ENCODE measurements at places on chromosomes 1 and 21.

DNA sequence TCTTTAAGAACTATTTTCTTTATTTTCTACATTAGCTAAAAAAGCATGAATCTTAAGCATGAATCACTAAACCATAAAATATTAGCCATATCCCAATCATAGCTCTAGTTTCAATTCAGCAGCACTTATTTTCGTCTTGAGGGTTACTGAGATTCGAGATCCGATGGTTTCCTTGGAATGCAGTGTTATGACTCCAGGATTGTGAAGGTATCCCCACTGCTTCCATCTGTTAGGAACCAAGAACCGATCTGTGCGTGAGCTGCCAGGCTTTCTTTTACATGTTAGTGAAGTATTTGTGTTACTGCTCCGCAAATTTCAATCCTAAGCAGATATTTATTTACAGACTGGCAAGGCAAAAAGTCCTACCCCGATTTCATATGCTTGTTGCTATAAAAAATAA lies 18.8 kb downstream of the TNFRSF9 start:
- no peak for DNase-seq

DNA sequence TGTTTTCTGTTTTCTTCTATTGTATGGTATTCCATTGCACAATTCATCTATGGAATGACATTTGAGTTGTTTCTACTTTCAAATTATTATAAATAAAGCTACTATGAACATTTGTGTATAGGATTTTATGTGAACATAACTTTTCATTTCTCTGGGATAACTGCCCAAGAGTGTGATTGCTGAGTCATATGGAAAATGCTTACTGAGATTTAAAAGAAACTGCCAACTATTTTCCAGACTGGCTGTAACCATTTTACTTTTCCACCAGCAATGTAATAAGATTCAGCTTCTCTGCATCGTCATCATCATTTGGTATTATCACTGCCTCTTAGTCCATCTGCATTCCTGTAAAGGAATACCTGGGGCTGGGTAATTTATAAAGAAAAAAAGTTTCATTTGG lies 779.6 kb upstream of the PRMT6 start:
- DNase-seq: no peak

GRCh38 chr1:160743266-160743665 lies 4.2 kb downstream of the SLAMF7 start:
- no peak for DNase-seq

- DNase-seq: no peak
Measured at GRCh38 chr1:12383786-12384185, 154.0 kb downstream of the VPS13D start.

DNA sequence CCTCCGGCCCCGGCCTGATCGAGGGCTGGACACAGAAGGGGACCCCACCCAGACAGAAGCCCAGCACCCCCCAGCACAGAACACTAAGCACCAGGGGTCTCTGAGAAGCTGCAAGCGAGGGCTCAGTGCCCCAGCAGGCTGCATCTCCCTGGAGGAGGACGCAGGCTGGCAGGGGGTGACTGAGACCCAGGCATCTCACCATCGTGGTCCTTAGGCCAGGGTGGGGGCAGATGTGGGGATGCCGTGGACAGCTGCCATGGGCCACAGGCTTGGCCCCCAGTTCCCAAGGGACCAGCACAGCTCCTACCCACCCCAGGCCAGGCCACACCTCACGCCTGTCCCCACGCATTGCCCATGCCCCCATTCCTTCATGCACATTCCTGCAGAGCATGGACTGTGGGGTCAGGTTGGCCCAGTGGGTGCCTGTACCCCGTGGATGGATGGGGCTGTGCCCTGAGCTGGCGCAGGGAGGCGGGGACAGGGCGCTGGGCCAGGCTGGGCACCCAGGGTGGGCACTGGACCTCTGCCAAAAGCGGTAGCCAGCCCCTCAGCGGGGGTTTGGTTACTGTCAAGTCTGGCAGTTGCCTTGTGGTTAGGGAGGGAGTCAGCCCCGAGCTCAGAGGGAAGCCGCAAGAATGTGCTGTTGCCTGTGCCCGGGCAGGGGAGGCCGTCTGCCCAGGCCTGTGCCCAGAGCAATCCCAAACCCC lies 61.5 kb downstream of the ARHGEF16 start:
- no peak for DNase-seq

GRCh38 chr1:116356673-116357072 lies 16.4 kb upstream of the ATP1A1 start:
- DNase-seq: no peak

DNA sequence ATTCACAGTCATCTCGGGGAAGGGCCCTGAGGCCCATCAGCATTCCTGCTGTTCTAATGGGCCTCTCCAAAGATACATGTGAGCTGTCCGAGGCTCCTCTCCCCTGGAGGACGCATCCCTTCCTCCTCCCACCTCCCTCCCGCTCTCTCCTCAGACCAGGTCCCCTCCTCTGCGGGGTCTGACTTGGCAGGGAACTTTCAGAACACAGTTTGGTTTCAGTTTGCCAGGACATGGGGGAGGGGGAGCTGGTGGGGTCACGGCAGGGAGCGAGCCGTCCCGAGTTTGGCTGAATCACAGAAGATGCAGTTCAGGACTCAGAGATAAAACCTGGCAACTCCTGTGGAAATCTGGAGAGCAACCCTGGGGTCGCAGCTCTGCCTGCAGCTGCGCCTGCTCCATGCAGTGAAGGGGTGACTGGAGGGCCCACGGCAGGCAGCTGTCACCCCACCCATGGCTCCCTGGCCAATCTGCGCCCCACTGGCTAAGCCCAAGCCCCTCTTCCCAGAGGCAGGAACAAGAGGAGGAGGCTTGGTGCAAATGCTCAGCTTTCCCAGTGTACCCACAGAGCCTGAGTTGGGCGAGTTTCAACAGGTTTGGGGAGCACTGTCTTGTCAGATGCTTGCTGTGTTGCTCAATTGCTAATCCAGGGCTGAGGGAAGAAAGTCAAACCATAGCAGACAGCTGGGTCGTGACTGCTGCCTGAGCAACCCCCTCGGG lies 5.7 kb downstream of the WNT4 start:
- DNase-seq: no peak

DNA sequence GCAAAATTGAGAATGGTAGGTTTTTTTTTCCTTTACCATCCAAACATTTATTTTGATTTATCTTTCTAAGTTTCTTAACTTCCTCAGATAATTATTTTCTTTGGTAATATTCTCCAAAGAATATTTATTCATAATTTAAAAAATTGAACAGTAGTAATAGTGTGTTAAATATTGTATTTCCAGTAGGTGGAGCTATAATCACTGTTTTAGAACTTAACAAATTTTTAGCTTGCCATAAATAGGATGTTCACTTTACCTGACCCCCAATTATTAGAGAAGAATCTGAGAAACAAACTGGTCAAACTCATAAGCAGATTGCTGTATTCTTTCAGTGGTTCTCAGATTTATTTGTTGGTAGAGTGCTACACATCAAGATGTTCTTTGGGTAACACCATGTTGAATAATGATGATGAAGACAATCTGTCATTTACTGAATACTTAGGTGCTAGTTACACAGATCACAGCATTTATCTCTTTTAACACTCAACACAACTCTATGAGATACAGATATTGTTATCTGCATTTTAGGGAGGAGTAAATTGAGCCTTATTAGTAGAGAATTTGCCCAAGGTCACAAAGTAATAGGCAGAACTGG lies 82.4 kb upstream of the GPR88 start:
- no peak for DNase-seq

- DNase-seq: no peak
Measured at GRCh38 chr21:26167593-26167992, 3.0 kb downstream of the APP start.

GRCh38 chr1:177392336-177392735 lies 221.6 kb downstream of the BRINP2 start:
- DNase-seq: no peak

- no peak for DNase-seq
Measured at GRCh38 chr1:87968197-87968955, 639.7 kb downstream of the LMO4 start.

- DNase-seq: no peak
Measured at GRCh38 chr1:156822680-156823079, 6.0 kb upstream of the SH2D2A start.

DNA sequence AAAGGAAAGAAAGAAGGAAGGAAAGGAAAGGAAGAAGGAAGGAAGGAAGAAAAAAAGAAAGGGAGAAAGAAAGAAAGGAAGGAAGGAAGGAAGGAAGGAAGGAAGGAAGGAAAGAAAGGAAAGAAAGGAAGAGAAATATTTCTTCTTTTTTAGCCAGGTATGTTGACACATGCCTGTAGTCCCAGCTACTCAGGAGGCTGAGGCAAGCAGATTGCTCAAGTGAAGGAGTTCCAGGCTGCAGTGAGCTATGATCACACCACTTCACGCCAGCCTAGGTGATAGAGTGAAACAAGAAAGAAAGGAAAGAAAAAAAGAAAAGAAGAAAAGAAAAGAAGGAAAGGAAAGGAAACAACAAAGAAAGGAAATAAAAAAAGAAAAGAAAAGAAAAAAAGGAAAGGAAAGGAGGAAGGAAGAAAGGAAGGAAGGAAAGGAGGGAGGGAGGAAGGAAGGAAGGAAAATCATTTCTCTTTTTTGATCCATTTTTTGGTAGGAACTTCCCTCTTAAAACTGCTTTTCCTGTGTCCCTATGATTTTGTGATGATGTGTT lies 5.8 kb upstream of the ZMYM1 start:
- DNase-seq: no peak

DNA sequence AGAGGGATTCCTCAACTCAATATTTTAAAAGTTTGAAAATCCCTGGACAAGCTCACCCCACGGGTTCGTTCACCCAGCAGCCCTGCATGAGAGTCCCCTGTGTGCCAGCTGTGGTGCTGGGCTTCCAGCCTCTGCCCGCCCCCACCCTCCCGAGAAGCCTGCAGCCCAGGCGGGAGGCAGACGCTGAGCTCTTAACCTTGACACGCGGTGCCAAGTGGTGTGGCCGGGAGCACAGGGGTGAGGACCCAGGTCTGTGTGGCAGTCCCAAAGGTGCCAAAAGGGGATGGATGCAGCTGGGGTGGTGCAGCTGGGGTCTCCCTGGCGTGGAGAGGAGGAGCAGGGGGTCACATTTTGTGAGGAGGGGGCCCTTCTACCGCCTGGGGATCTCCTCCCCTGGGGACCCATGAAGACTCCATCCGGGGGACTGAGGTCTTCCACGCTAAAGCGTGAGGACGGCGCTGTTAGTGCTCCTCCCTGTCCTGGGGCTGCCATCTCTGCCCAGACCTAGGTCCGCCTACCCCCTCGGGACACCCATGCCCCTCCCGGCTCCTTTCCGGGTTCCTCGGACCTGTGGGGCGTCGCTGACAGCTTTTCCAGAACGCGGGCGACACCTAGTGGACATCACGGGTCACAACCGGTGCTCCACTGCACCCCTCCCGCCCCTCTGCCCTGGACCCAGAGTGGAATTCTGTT lies 12.9 kb downstream of the PLA2G2F start:
- peak; percentile 69 for DNase-seq

GRCh38 chr1:234928642-234929041 lies 200.0 kb downstream of the TOMM20 start:
- DNase-seq: no peak

- DNase-seq: no peak
Measured at GRCh38 chr1:15525050-15526020, 1.3 kb upstream of the DNAJC16 start.

- DNase-seq: no peak
Measured at GRCh38 chr1:151098126-151098525, 27.6 kb downstream of the GABPB2 start.

DNA sequence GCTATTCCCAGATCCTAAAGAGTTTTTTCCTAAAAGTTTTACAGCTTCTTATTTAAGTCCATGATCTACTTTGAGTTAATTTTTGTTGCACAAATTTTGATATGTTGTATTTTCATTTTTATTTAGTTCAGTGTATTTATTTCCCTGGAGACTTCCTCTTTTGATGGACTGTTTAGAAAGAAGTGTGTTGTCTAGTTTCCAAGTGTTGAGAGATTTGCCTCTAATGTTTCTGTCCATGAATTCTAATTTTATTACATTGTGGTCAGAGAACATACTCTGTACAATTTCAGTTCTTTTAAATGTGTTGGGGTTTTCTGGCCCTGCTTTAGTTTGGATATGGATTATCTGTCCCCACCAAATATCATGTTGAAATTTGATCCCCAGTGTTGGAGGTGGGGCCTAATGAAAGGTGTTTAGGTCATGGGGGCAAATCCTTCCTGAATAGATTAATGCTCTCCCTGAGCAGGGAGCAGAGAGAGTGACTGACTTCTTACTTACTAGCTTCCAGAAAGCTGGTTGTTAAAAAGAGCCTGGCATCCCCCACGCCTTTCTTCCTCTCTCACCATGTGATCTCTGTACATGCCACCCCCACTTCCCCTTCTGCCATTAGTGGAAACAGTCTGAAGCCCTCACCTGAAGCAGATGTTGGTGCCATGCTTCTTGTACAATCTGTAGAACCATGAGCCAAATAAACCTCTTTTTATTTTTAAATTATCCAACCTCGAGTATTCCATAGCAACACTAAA lies 4.6 kb downstream of the CHD1L start:
- no peak for DNase-seq

- DNase-seq: no peak
Measured at GRCh38 chr1:180909462-180909976, 3.2 kb upstream of the KIAA1614 start.

- DNase-seq: peak; percentile 51
Measured at GRCh38 chr1:160837558-160838205, 25.0 kb downstream of the CD244 start.

- no peak for DNase-seq
Measured at GRCh38 chr1:59475737-59476136, 178.8 kb downstream of the FGGY start.

DNA sequence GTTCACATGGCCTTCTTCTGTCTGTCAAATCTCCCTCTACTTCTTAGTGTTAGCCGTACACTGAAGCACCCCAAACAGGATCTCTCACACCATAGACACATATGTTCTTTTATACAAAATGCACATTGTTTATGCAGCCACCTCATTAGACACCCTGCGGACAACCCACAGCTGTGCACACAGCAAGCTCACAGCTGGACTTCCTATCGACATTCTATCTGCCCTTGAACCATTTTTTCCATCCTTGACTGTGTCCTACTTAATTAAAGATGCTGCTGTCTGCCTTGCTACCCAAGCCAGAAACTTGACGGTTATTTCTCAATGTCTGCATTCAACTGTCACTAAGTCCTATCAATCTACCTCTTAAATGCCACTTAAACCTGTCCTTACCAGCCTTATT lies 3.2 kb upstream of the ZBTB21 start:
- DNase-seq: no peak

- no peak for DNase-seq
Measured at GRCh38 chr1:229554886-229555621, 3.5 kb downstream of the ABCB10 start.

DNA sequence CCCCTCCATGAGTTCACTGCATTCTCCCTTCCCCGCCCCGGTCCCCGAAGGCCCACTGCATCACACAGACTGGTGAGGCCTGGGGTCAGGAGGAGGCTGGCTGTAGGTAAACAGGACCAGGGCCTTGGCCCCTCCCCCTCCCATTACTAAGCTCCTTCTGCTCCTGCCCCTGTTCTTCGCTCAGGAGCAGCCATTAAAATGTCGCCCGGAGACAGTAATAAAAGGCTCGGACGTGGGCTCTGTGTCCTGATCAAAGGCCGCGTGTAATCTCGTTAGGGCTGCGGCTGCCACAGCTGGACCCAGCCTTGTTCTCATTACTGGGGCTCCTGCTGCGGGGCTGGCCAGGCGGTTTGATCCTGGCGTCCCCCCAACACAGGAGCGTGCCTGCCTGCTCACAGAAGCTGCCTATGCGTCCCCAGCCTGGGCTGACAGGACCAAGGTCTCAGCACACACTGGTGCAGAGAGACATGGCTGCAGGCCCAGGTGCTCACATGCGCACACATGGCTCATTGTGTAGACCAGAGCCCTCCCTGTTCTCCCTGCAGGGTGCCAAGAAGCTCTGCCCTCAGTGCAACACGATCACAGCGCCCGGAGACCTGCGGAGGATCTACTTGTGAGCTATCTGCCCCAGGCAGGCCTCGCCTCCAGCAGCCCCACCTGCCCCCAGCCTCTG lies 24.0 kb downstream of the TMEM53 start:
- no peak for DNase-seq

GRCh38 chr1:201533836-201534235 lies 5.1 kb upstream of the NAV1 start:
- DNase-seq: no peak

Measured in activated CD4-positive, alpha-beta T cell treated with anti-CD3 and anti-CD28 coated beads for 24 hours (primary cell).